ENCODE measurements at places on chromosomes 6 and 20.

DNA sequence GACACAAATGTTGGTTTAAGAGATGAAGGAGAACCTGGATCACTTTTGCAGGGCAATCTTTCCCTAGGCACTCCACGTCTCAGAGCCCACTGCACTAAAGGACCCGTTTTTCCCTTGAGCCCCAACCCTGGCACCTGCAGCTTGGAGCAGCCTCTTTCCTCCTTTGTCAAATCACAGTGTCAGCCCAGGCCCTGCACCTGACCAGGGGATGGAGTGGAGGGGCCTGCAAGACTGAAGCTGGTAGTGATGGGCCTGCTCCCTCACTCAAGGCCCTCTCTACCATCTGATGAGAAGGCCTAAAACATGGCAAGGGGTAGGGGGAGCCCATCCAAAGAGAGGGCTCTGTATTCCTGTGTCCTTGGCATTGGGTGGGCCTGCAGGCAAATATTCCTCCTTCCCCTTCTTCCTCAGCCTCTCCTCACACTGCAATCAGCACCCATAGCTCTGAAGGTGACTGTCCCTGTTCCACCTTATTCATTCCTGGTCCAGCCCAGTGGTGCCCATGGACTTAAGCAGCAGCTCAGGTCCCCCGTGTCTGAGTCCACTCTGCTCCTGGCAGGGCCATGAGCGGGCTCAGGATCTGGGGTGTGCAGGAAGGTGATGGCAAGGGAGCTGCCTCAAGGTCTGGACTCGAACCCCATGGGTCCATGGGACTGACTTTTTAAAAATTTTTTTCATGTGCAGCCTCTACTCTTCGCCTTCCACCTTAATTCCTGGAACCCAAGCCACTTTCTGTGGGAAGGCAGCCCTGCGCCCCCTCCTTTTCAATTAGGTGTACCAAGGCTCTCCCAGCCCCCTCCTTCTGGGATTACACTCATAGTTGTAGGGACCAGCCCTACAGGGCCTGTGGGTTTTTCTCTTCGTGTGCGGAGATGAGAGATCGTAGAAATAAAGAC is 6.7 kb downstream of the RAET1G start:
- DNase-seq = no peak

DNA sequence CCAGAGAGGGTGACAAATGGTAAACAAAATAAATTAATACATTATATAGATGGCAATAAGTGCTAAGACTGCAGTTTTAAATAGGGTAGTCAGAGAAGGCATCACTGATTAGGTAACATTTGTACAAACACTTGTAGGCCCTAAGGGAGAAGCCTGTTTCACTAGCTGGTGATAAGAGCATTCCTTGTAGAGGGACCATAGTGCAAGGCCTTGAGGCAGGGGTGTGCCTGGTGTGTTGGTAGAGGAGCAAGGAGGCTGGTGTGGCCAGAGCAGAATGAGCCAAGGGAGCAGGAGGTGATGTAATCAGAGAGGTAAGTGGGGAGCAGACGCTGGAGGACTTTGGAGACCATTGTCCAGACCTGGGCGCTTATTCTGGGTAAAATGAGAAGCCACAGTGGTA is 70.7 kb downstream of the ANKRD6 start:
- DNase-seq = no peak

DNA sequence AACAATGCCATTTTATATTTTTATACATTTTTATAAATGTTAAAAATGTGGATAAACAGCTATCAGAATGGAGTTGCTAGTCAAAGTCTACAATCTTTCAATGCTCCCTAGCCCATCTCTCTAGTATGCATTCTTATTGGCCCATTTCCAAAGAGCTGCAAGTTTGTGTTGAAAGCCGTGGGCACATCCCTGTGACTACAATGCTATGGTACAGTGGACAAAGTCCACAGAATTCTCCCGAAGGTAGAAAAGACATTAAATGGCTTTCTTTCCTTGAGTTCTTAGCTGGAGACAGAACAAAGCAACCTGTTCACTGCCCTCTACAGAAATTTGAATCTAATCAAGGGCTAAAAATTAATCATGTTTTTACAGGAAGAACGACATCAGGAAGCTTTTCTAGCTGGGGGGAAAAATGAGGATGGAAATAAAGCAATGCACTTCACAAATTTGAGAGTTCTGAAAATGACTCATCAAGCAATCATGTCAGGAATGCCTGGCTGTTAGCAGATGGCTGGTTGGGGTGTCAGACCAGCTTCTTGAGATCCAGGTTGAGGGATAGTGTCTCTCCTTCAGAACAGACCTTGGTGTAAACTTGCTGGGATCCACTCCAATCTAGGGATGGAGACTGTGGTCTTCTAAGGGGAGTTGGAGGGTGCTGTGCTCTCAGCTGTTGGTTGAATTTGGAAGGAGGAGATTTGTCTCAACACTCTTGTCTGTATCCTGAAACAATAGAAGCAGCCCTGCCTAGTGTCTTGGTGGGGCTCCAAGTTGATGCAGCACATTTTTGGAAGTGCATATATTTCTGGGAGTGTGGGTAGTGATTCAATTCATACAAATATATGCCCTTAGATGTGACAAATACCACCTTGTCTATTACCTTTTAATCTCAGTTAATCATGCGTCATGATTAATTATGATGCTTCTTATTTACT is 143.4 kb upstream of the PHACTR1 start:
- no peak for DNase-seq

DNA sequence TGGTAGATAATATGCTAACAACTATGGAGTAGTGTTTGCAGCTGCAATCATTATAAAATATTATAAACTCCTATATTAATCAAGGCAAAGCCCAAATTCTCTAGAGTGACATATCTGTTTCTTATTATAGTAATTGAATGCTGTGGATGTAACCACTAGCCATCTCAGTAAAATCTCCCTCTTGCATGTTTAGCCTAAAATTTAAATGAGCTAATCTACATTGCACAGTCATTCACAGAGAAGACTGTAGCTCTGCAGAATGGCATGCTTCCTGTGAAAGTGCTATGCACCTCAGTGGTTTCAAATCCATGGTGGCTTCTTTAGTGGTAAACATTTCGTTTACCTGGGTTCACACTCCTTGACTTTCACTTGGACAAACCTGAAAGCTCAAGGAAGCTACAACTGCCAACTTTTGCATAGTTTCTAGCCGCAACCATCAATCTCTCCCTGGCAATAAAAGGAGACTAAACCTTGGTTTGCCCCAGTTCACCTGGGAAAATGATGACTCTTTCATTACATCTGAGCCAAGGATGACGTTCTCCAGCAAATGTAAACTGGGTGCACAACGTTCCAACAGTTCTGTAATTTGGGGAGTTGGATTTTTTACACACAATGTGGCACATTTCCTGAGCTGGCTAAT is 47.2 kb downstream of the FILIP1 start:
- DNase-seq = no peak

DNA sequence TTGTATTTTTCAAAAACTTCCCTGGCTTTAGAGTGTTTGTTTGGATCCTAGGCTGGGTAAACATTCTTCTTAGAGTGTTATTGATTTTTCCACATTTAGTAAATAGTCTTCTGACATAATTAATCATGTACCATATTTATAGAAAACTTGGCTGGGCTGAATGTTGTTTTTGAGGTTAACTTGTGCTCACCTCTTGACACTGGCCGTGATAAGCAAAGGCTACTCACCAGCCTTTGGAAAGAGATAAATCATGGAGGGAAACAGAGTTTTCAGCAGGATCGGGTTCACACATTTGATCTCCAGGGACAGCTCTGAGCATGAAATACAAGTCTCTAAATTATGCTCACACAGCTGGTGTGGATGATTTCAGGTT is 6.2 kb upstream of the CD93 start:
- DNase-seq = no peak

- no peak for DNase-seq
Measured at GRCh38 chr20:32296412-32296811, 19.0 kb downstream of the KIF3B start.

- DNase-seq = no peak
Measured at GRCh38 chr6:105402090-105402938, 568 bp downstream of the PREP start.

GRCh38 chr6:157139054-157139708 is 184.1 kb downstream of the TMEM242 start:
- no peak for DNase-seq

GRCh38 chr6:113847447-113847846 is 9.7 kb upstream of the MARCKS start:
- no peak for DNase-seq

- DNase-seq = no peak
Measured at GRCh38 chr6:149728499-149729234, 10.8 kb upstream of the LATS1 start.

- DNase-seq = no peak
Measured at GRCh38 chr6:109381061-109381746, 1.1 kb downstream of the CD164 start.

DNA sequence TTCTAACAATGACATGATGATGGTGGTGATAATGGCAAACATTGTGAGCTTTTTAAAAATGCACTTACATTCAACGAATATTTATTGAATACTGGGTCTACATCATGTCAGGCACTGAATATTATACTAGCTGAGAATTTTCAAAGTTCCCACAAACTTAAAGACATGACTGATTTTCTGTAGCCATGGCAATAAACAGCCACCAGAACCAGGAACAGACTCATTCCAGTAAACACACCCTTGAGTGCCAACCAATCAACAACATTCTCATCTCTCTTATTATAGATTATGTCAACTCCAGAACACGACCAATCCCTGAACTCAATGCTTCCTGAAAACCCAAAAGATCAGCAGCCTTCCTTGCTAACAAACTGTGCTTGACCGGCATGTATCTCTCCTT is 212.4 kb upstream of the RUNX2 start:
- DNase-seq = no peak

- no peak for DNase-seq
Measured at GRCh38 chr6:52546192-52546591, 30.7 kb downstream of the TRAM2 start.

DNA sequence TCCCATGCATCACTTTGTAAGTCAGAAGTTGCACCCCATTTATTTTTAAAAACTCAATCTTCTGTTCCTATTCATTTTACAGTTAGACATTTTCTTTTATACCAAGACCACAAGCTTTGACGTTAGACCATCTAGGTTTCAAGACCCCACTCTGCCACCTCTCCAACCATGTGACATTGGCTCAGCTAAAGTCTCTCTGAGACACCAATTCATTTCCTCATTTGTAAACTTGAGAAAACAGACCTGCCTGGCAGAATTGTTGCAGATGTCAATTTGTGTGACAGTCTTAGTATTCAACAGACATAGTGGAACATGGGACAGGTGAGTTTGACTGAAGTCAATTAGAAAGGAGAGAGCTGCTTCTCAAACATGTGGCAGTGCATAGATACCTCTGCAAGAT is 55.6 kb upstream of the CSE1L start:
- DNase-seq = no peak

DNA sequence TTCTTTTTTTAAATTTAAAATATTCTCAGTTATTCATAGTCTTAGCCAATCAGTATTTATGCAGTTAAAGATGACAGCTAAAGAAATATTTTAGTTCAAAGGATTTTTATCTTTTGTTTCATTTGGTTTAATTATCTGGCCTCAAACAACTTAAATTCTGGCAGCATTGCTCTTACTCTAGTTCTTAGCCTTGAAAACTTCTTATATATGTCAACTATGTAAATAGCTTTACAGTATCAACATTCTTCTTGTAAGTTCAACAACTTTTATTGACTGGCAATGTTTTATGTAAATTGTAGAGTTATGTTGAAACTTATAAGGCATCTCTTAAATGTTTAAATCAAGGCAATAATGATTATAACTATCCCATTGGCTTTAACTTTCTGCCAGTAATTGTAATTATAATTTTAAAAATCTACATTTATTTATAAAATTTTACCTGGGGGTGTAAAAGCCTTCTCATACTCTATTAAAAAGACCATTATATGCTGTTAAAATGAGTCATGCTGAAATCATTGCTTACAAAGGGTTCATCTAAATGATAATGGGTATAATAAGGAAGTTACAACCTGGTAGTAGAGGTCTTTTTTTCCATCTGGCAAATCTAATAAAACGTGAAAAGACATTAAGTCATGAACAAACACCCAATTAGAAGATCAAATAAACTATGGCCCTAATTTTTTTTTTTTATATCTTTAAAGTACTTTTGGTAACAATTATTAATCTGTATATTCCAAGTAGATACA is 45.8 kb upstream of the FAM184A start:
- DNase-seq = no peak

DNA sequence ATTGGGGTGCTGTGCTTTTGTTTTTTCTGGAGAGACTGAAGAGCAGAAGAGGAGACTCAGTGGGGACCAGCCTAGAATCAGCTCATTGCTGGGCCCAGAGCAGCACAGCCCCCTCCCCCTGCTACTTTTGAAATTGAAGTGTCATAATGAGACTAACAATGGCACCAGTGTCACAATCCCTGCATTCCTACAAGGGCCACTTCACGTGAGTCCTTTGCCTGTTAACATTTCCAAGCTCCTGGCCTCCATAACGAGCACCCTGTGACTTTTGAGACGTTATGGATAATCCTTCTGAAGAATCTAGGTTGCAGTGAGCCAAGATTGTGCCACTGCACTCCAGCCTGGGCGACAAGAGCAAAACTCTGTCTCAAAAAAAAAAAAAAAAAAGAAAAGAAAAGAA is 41.7 kb downstream of the CNBD2 start:
- no peak for DNase-seq

DNA sequence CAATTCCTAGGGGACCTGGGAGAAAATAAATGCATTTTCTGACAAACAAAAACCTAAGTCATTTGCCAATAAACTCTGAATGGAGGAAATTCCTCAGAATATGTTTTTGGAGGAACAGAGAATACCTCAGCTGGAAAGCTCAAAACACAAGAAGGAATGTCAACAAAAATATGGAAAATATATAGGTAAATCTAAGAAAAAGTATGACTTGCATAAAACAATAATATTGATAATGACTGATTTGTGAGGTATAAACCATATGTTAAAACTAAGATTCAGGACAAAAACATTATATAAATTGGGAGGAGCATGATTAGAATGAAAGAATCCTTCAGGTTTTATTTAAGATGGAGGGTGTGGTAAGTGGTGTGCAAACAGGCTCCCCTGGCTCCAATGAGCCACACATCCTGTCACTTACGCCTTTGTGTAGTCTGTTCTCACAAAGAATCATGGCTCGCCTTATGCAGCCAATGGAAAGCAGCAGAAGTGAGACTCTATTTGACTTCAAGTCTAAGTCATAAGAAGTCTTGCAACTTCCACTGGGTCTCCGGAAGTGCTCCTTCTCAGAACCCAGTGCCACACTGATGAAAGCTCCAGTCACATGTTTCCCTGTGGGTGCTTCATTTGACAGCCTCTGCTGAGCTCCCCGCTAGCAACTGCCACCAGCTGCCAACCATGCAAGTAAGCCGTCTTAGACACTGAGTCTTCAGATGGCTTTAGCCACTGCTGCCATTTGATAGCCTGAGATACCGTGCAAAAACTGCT is 8.1 kb downstream of the CFAP61 start:
- DNase-seq = no peak

- no peak for DNase-seq
Measured at GRCh38 chr6:36662827-36663256, 15.7 kb upstream of the CDKN1A start.

GRCh38 chr20:63138855-63139341 is 77.0 kb downstream of the YTHDF1 start:
- no peak for DNase-seq

GRCh38 chr6:44851176-44851575 is 463.7 kb downstream of the CDC5L start:
- no peak for DNase-seq

- no peak for DNase-seq
Measured at GRCh38 chr6:148332088-148332487, 10.6 kb upstream of the SASH1 start.

- no peak for DNase-seq
Measured at GRCh38 chr6:28207510-28208110, 17.5 kb upstream of the ZSCAN9 start.
